ENCODE measurements at places on chromosomes 6 and 20.

DNA sequence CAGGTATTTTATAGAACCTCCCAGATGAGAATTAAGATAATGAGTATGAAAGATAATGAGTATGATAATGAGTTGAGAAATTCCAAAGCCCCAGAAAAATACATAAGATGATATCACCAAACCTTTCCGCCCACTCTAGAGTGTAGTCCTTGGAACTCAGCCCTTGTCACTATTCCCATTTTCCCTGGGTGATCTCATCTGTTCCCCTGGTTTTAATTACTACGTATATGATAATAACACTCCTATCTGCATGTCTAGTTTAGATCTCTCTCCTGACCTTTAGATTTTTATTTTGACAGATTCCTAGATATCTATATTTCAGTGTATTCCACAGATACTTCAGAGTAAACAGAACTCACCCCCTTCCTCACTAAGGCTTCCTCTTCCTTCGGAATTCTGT is 51.0 kb upstream of the ASIP start:
- no peak for DNase-seq

- DNase-seq: no peak
These were observed 157.9 kb downstream of the FOXC1 start for GRCh38 chr6:1767481-1768246.

DNA sequence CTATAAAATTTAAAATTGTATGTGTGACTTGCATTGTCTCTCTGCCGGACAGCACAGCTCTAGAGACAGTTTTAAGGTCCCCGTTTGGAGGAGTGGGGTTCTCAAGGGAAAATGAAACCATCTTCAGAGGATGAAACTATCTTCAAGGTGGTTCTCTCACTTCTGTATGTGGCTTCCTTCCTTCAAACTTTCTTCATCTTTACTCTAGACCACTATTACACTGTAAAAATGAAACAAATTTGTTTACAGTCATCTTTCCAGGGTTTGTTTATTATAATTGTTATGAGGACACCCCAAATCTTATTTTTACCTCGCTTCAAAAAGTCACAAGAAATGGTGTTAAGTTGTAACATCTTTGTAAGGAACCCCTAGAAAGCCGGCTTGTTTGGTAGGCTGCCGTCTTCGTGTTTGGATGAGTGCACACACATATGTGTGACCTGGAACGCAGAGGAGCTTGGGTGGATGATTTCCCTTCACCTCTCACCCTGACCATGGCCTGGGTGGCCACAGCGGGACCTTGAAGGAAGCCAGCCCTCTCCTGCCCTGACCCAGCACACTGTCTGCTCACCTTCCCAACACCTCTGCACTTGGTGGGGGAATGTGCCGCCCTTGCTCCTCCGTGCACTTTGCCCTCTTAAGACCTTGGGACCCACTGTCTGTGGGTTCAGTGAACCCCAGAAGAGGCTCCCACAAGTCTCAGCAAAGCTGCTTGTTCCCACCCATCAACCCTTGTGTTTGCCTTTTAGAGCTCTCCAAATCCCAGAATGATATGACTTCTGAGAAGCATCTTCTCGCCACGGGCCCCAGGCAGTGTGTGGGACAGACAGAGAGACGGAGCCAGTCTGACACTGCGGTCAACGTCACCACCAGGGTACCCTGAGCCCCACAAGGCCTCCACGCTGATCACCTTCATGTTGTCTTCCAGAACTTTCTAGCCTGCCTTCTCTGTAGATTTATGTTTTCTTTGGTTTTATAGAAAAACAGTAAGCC is 67.8 kb downstream of the SYTL3 start:
- DNase-seq: no peak

- DNase-seq: no peak
These were observed 570 bp upstream of the ANKS1A start for GRCh38 chr6:34888514-34888856.

GRCh38 chr20:60482221-60483008 is 524.2 kb downstream of the CDH26 start:
- no peak for DNase-seq

GRCh38 chr20:5463007-5463686 is 146.4 kb upstream of the PROKR2 start:
- no peak for DNase-seq
